ENCODE measurements at places on chromosomes 5 and 9.

DNA sequence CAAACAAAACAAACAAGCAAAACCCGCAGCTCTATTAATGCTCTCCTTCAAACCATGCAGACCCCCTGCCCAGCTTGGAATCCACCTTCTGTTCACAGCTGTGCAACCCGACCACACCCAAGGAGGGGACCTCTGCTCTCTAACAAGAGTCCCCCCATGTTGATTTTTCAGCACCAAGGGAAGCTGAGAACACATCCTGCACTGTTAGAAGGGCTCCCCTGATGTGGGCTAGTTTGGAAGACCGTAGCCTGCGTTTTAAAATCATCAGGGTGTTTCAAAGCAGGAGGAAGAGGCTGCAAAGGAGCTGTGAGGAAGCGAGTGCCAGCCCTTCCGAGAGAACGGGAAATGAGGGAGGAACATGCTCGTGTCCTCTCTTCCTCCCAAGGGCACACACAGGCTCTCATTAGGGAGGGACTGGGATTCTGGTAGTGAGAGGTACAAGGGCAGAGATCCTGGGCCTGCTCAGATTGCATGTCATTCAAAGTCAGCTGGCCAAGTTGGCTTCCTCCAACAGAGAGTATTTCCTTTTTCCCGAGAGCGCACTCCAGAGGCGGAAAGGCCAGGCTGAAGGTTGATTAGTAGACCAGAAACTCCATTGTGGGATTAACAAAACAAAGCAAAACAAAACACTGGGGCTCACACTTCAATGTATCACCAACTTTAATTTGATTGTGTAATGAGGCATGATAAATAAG, 185.9 kb downstream of the SEMA6A start:
- DNase-seq: no peak

- DNase-seq: no peak
These were observed 40.1 kb downstream of the DCAF10 start for GRCh38 chr9:37840560-37841194.

- no peak for DNase-seq
These were observed 105.7 kb downstream of the UGCG start for GRCh38 chr9:112002131-112002846.

DNA sequence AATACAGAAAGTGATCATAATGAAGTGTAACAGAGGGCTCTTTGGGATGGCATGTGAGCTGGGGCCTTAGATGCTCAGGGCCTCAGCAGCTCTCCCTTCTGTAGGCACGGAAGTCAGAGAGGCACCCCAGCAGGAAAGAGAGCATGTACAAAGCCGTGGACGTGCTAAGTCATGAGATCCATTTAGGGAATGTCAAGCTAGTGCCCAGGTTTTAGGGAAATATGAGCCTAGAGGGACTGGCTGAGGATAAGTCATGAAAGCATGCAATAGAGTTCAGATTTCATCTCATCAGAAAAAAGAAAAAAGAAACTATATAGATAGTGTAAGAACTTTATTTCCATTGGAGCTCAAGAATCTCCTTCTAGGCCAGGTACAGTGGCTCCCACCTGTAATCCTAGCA, 379.5 kb upstream of the KLF4 start:
- no peak for DNase-seq

GRCh38 chr5:81851481-81852178, 100.7 kb upstream of the SSBP2 start:
- peak; percentile 85 for DNase-seq

GRCh38 chr9:2785060-2785950, 58.6 kb downstream of the PUM3 start:
- no peak for DNase-seq

- no peak for DNase-seq
These were observed 32.2 kb downstream of the KCNV2 start for GRCh38 chr9:2749485-2749884.

- no peak for DNase-seq
These were observed 52.4 kb downstream of the RFX3 start for GRCh38 chr9:3473405-3473804.

Measured in activated gamma-delta T cell treated with Interleukin-2 at 50 U/mL for 16 hours (primary cell).